ENCODE measurements at places on chromosomes 7 and 10.

GRCh38 chr7:119708891-119709290 is 564.1 kb upstream of the KCND2 start:
- DNase-seq, result no peak

GRCh38 chr10:103616705-103617601 is 123.4 kb downstream of the NEURL1 start:
- no peak for DNase-seq

DNA sequence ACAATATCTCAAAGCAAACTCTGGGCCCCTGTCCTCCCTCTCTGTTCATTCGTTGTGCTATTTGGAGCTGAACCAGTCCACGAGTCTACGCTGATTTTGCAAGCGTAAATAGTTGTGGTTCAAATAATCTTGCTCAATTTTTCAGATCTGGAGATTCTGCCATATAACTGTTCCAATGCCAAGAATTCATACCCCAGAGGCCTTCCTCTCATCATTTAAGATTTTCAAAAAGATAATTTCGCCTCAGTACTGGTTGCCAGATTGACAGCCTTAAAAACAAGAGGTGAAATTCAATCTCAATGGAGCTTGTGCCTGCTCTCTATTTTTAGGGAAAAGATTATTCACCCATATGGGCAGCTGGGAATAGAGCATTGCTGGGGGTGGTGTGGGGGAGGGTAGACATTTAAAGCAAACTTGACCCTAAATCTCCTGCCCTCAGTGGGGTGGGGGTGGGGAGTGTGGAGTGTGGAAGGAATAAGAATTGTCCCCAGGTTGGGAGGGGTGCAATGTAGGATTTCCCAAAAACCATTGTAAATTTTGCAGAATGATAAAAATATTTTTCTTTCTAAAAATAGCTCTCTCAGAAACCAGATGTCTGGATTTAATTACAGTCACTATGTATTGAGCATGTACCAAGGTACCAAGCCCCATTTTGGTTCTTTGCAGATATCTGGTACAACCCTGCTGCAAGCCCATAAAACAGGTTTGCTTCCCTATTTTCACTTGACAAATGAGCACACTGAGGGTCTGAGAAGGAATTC is 104.7 kb upstream of the EEPD1 start:
- DNase-seq, result no peak

GRCh38 chr7:3214090-3214413 is 87.0 kb upstream of the SDK1 start:
- DNase-seq, result no peak

- no peak for DNase-seq
These were observed 20.8 kb upstream of the FAM170B start for GRCh38 chr10:49154641-49155040.

DNA sequence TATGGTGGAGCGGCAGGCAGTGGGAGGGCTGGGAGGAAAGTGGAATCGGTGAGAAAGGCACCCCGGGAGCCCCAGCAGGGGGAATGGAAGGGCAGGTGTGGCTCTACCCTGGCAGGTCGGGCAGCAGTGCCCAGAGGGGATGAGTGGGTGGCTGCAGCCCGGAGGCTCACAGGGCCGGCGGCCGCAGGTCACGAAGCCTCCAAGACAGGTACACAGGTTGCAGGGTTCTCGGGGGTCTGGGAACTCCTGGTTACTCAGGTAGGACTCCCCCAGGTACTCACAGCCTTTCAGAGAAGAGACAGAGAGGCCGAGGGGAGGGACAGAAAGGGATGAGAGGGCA is 21.8 kb downstream of the KCP start:
- no peak for DNase-seq

- no peak for DNase-seq
These were observed 69.4 kb downstream of the HYCC1 start for GRCh38 chr7:22944510-22944909.

- DNase-seq, result no peak
These were observed 97.0 kb downstream of the HGF start for GRCh38 chr7:81672872-81673271.

- no peak for DNase-seq
These were observed 122.7 kb upstream of the TMEM72 start for GRCh38 chr10:44788147-44789129.

GRCh38 chr10:127459918-127460317 is 89.2 kb upstream of the NPS start:
- no peak for DNase-seq

- no peak for DNase-seq
These were observed 158.3 kb upstream of the PPP2R2D start for GRCh38 chr10:131742500-131742951.

DNA sequence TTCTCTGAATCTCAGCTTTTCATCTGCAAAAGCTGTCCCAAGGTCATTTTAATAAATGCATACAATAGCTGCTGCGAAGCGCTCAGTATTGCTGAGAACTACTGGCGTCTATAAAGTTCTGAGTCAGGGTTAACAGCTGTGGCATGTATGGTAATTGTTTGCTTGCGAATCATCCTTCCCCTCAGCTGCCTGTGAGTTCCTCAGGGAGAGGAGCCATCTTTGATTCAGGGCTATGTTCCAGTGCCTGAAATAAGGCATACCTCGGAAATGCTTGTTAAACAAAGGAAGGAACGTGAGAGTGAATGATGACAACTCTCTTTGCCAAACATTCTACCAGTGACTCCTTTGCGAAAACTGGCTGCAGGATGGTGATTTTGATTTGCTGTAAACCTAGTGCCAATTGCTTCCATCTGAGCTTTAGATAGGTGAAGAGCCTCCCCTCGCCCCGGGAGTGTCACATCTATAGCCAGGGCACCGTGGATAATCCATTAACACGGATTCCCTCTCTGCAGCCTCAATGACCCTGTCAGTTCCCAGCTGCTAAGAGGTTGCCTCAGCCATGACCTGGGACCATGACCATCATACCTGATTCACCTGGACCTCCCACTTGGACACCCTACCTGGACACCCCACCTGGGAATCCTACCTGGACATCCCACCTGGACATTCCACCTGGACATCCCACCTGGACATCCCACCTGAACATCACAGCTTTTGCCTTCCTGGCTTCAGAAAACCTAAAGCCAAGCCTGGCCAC is 39.6 kb downstream of the GPRIN2 start:
- DNase-seq, result no peak

- no peak for DNase-seq
These were observed 263.6 kb downstream of the PHTF2 start for GRCh38 chr7:78062214-78062613.

DNA sequence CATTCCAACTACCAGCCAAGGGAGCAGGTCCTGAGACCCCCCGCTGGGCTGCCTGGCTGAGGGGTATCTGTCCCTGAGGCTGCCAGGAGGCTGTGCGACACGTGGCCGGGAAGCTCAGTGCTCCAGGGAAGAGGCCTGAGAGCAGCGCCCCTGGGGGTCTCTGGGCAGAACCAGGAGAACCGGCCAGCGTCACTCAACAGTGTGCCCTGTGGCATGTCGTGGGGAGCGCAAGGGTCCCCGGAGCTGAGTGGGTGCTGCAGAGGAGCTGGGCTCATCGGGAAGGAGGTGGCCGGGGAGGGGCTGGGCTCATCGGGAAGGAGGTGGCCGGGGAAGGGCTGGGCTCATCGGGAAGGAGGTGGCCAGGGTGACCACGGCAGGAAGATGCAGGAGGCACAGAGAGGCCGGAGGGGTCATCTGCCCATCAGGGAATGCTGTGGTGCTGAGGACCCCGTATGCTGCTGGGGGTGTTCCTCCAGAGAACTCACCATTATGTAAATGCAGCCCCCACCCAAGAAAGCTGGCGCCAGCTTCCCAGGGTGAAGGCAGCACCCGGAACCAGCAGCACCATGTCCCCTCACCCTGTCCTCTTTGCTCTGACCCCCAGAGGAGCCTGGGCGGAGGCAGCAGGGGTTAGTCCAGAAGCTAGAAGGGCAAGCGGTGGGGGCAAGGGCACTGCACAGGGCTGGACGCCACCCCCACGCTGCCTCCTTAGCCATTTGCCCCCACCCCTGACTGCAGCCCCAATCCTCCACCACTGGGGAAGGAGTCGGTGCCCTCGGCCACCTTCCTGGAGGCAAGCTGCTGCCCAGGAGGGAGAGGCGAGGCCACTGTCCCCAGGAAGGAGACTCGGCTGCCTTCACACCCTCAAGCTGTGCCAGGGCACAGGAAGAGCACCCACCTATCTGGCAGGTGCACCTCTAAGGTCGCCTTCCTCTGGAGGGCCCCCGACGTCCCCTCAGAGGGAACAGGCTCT is 33.3 kb downstream of the CALML3 start:
- DNase-seq, result no peak

- DNase-seq, result no peak
These were observed 207.7 kb downstream of the MALRD1 start for GRCh38 chr10:19256331-19256730.

- DNase-seq, result no peak
These were observed 498.6 kb downstream of the GALNT17 start for GRCh38 chr7:71630516-71630915.

GRCh38 chr7:15402436-15403136 is 159.2 kb downstream of the AGMO start:
- DNase-seq, result no peak

DNA sequence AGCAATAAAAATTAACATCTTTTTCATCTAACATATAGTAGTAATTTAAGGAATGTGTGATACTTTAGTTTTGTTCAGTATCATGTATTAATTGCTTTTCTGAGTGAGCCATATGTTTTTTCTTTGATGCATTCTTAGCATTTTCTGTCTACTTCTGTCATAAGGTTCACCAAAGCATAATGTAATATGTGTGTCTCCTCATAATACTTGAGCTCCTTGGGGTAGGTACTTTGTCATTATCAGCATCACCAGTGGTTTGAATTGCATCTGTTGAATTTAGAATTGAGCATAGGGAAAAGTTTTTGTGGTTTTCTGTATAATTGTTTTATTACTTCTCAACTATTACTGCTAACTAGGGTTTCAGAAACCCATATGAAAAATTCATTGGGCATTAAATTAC is 26.5 kb downstream of the VPS50 start:
- DNase-seq, result no peak

- no peak for DNase-seq
These were observed 290.3 kb upstream of the NFE2L3 start for GRCh38 chr7:25861601-25862260.

- DNase-seq, result no peak
These were observed 156.2 kb upstream of the LAMB4 start for GRCh38 chr7:108286290-108286904.
